ENCODE measurements at places on chromosomes 1 and 21. TPM values are rescaled to one million over a fixed set of nuclear protein-coding genes. Genes with fewer than 3 reads are reported as not detected.

RNU1-1 gene
- total RNA-seq: under 0.01 TPM

PGLYRP3 gene
- total RNA-seq: not detected

FCGR2B gene
- 0.15 TPM for total RNA-seq

FMN2 gene
- total RNA-seq: 13.8 TPM

PADI2 gene
- 0.15 TPM for total RNA-seq

Data from smooth muscle cell of trachea (primary cell).